Mucosa of gallbladder (tissue), 1 donor: ENCODE measurements at places on chromosomes 3 and 15.

DNA sequence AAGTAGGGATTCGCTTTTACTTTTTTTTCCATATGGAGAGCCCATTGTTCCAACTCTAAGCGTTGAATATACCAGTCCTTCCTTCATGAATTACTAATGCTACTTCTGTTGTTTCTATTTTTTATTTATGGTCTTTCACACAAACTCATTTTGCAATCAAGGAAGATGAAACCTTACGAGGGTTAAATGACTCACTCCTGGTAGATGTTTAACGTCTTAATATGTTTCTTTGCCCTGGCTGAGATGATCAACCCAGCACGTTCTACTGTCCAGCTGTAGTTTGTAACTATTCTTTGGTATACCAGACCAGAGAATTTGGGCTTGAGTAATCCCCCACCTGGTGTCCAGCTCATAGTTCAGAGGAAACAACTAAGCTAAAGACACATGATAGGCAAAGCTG, 23.1 kb downstream of the CDCP1 start:
- no peak for DNase-seq

DNA sequence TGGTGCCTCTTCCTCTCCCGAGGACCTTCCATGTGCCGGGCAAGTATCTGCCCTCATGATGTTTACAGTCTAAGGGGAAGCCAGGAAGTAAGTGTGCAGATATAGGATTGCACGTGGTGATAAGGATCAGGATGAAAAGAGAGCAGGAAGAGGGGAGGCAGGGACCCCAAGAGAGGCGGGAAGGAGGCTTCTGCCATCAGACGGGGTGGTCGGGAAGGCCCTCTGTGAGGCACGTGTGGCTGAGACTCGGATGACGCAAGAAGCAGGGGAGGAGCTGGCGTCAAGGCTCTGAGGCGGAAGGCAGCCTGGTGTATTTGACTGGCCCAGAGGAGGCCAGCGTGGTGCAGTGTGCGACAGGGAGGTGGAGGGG, 762 bp upstream of the IQSEC1 start:
- DNase-seq, result no peak

GRCh38 chr3:195812366-195812765, 637 bp upstream of the MUC4 start:
- DNase-seq, result no peak

DNA sequence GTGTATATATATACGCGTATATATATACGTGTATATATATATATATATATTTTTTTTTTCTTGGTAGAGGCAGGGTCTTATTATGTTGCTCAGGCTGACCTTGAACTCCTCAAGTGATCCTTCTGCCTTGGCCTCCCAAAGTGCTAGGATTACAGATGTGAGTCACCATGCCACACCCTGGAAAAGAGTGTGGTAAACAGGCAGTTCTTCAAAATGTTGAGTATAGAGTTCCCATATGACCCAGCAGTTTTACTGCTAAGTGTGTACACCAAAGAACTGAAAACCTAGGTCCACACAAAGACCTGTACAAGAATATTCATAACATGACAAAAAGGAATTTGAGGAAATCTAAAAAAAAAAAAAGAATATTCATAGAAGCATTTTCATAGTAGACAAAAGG, 71.8 kb upstream of the GCNT3 start:
- DNase-seq, result no peak

DNA sequence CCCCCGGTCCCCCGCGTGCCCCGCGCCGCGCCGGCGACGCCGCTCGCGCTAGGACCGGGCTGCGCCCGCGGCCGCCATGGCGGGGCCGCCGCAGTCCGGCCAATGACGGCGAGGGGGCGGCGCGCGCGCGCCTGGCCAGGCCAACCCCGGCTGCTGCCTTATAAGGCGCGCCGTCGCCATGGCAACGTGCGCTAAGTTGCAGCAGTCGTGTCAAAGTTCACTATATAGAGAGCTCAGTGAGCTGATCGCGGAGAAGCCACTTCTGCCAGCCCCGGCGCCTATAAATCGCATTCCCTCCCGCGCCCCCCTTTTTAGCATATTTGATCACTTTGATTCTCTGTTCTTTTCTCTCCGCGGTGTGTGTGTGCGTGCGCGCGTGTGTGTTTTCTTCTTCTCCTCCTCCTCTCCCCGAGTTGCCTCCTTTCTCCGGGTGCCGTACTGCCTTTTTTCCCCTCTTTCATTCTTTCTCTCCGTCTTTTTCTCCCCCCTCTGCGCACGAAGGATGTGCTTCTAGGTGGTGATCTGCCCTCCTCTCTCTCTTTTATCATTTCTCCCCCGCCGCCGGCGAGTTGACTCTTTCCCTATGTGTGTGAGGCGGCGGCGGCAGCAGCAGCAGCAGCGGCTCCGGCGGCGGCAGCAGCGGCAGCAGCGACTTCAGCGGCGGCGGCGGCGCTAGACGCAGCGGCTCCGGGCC, at the start of gene NR2F2:
TSS of gene NR2F2 (plus strand) at position 251 of the 694 bp plus-strand sequence. CDS start 1,406 bp downstream, outside the sequence.
- DNase-seq, result peak; percentile 97

GRCh38 chr3:59880717-59881116, 830.9 kb upstream of the CFAP20DC start:
- no peak for DNase-seq

GRCh38 chr3:128432301-128432970, 34.3 kb downstream of the DNAJB8 start:
- DNase-seq, result no peak
